ENCODE measurements at places on chromosomes 7 and 10.

DNA sequence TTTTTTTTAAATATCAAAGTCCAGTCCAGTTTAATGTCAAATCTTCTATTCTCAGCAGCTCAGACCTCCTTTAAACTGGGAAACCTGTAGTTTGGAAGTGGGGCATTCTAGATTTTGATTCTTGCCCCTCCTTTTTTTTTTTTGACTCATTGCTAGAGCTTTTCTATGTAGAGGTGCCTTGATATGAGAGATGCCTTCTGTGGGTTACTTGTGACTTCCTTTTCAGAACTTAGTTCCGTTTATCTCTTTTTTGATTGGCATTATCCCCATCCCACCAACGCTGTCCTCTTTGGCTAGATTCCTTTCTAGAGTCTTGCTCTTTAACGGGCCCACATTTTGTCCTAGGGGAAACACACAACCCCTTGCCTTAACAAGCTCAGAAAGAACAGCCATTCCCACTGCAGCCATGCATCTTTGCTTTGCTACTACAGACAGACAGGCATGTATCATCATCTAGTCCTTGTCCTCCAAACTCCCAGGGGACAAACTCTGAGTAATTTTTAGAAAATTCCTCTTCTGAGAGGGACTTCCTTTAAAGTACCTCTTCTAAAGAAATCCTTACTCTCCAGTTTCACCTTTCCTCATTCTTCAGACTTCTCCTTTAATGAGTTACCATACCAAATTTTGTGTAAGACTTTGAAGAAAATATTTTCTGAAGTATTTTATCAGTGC lies 153.6 kb downstream of the PHF14 start:
- DNase-seq, result no peak

- peak; percentile 77 for DNase-seq
These were observed 59.0 kb upstream of the CHST15 start for GRCh38 chr10:124152139-124153022.

DNA sequence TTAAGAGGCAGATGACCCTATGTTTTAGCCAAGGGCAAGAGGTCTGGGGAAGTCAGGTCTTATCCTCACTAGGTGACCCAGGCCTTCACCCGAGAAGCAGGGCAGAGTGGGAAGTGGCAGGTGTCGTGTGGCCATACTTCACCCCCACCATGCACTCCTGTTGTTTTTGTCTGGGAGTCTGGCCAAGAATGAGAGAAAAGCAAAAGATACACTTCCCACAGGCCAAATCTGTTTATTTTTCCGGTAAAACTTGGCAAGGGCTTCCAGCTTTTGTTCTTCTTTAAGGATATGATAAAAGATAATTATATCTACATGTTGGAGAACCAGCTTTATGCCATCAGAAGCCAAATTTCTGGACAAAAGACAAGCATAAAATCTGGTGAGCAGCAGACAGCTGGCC lies 137.4 kb upstream of the CDC14C start:
- DNase-seq, result no peak

DNA sequence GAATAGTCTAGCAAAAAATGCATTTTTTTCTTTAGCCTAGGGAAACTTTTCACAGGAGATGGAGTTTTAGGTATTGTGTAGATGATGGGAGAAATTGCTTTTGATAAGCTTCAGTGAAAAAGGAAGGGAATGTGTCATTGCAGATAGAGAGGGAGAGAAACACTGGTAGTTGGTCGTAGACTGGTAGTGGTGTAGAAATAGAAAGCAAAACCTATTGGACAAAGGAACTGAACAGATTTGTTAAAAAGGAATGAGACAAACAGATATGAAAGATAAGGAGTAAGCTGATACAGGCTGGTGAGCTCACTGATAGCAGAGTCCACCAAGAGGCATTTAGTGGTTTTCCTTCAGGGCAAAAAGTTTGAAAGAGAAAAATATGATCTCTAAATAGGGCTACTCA lies 94.3 kb downstream of the ZEB1 start:
- no peak for DNase-seq

- DNase-seq, result peak; percentile 58
These were observed 340.2 kb upstream of the CELF2 start for GRCh38 chr10:10677479-10677878.

- DNase-seq, result peak; percentile 6
These were observed 113.6 kb downstream of the ADCY1 start for GRCh38 chr7:45687721-45688120.

- no peak for DNase-seq
These were observed 54.4 kb downstream of the ZNF277 start for GRCh38 chr7:112260911-112261310.

DNA sequence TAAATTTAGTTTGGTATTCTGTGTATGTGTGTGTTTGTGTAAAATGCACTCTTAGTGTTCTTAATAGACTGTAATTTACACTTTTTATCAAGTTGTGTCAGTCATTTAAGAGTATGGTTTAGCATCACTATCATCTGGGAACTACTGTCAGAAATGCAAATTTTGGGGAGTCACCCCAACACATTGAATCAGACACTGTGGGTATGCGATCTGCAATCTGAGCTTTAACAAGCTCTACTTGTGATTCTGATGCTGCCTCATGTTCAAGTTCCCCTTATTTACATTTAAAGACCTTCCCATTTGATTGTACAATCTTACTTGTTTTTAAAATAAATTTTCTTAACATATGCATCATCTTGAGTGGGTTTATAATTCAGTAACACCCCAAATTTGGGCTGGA lies 218.1 kb upstream of the FOXP2 start:
- DNase-seq, result no peak

DNA sequence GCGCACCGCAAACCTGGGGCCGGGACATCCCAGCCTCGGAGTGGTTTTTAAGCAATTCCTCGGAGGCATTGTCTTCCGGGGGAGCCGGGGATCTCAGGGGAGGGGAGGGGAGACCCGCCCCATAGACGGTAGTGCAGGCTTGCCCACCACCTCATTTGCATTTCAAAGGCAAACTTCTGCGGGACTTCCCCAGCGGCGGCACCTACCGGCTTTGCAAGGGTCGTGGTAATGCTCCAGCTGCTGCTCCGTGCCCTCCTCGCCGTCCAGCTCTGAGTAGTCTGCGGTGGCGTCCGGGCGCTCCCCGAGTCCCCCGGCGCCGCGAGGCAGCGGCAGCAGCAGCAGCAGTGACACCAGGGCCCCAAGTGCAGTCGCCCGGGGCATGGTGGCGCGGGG lies 425 bp downstream of the TLL2 start:
- DNase-seq, result peak; percentile 31

DNA sequence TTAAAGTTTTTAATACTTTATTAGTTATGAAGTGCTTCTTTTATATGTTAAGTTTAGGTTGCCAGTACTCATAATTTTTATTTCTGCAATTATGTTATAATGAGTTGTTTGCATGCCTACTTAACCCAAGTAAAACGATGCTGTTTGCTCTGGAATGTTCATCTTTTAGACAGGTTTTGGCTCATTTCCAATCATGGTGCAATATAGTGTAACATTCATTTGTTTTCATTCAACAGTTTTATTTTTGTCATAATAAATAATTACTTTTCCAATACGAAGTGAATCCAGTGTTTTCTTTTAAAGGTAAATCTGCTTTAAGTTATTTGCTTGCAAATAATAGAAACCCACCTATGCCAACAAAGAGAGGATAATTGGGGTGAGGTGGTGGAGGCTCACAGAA lies 22.1 kb downstream of the ARL5B start:
- no peak for DNase-seq

DNA sequence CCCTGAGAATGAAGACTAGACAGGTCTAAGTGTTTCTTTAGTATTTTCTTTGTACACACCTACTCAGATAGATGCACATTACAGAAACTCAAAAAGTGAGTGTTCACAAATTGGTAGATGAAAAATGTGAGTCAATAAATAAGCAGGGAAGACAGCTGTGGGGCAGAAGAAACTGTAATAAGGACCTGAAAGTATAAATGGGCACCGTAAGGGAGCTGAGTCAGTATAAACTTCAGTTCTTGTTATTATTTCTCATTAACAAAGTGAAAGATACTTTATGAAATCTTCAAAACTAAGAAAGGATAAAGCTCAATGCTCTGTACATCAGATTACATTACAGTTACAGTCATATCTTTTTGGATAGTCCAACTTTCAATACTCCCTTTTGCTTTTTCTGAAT lies 2.5 kb downstream of the MTPN start:
- no peak for DNase-seq

DNA sequence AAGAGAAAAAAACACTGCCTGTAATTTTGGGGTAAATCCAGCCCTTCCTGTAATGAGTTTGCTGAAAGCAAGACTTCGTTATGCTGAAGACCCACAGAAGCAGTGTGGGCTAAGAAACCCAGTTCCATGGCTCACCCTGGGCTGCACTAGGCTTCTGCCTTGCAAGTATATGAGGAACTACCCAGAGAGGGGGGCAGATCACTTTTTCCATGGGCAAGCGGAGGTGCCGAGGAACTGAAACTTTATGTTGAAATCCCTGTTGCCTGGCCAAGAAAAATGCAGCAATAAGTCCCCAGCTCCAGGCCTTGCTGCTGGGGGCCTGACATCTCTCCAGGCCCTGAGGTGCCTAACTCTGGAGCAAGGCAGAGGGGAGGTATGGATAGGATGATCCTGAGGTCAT lies 8.5 kb downstream of the RASSF4 start:
- DNase-seq, result peak; percentile 74

- DNase-seq, result peak; percentile 89
These were observed 240.2 kb upstream of the INHBA start for GRCh38 chr7:41943094-41943577.

- no peak for DNase-seq
These were observed 114.0 kb downstream of the DNAH11 start for GRCh38 chr7:21656796-21657195.

- no peak for DNase-seq
These were observed 64.0 kb downstream of the CACNB2 start for GRCh38 chr10:18204039-18204835.

GRCh38 chr10:5376450-5376849 lies 11.7 kb downstream of the UCN3 start:
- no peak for DNase-seq

DNA sequence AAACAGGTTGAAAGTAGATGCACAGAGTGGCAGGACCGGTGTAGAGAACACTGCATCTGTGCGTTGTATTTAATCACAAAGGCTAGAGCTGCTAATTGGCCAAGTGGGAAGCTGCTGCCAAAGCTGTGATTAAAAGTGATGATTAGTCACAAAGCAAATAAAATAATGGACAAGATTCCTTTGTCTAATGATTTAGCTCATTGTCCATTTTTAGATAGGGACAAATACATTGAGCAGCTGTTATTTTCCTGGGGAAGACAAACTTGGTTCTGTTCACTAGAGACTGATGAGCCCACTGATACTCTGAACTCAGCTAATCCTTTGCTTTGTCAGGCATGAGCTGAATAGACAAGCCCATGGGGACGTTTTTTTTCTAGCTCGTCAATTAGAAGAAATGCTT lies 19.7 kb downstream of the UBE3C start:
- DNase-seq, result no peak

DNA sequence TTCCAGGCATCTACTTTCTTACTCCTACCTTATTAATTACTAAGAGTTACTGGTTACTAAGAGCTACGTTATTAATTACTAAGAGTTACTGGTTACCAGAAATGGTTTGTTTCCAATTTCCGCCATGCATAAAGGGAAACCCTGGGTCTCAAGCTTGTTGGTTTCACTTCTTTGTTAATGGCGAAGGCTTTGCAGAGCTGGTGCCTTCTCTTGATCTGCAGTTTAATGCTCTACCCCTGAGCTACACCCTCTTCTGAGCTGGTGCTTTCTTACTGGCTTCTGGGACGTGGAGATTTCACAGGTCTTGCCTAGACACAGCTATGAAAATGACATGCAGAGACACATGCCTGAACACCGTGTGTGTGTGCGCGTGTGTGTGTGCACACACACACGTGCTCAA lies 560 bp downstream of the CPA4 start:
- DNase-seq, result no peak

DNA sequence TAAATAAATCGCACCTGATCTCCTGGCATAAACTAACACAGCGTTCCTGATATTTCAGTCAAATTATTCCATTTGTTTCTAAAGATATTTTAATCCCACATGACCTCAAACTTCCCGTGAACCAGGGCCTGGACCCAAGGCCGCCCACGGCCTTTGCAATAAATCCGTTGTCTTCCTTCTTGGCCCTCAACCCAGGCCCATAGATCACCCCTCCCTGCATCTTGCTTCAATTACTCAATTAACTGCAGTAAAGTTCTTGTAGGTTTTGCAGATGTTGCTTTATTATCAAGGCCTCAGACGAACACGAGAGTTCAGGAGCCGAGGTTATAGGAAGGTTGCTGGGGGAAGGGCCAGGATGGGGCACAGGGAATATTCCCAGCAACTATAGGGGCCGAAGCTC lies 249.4 kb downstream of the RAB11FIP2 start:
- DNase-seq, result no peak

GRCh38 chr7:128877756-128878120 lies 15.1 kb downstream of the ATP6V1F start:
- DNase-seq, result no peak

GRCh38 chr7:915291-916218 lies 38.9 kb downstream of the ADAP1 start:
- no peak for DNase-seq

GRCh38 chr7:28329661-28330363 lies 82.5 kb upstream of the CREB5 start:
- DNase-seq, result no peak

- DNase-seq, result no peak
These were observed 77.9 kb upstream of the PLXNA4 start for GRCh38 chr7:132654150-132654549.

GRCh38 chr10:118107541-118107940 lies 60.8 kb upstream of the RAB11FIP2 start:
- DNase-seq, result no peak

DNA sequence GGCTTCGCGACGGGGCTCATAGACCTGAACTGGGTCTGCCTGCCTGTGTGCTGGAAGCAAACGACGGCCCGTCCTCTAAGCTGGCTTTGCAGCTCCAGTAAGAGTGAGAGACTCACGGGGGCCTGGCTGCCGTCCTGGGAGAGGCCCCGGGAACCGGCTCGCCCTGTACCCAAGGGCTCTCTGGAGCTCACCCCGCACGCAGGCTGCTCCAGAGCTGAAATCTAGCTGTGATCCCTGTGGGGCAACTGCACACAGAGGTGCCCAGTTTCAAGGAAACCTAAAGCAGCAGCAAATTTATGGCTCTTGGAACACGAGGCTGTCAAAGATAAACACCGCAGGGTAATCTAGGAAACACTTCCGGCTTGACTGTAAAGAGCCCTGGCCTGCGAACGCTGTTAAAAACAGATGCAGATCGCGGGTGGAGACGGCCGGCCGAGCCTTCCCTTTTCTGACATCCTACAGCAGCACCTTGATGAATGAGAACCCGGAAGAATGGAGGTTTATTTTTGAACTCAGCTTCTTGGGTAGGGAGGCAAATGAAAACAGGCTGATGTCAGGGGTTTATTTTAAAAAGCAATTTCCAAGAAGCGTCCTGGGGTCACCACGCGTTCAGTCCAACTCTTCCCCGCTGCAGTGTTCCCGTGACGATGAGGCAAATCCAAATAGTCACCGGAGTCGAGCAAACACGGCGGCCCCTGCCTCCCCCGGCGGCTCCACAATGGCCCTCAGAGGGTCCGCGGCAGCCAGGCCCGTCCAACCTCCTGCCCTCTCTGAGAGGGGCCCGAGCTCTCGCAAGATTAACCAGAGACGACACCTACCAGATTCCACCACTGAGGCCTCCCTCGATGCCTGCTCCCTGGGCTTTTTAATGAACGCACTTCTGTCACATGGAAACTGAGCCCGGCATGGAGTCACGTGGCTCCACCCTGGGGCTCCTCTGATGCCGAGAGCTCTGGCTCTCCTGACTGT lies 29.6 kb downstream of the AMZ1 start:
- peak; percentile 68 for DNase-seq

GRCh38 chr10:28930514-28931495 lies 253.5 kb downstream of the BAMBI start:
- DNase-seq, result no peak

GRCh38 chr7:13282377-13282980 lies 595.0 kb downstream of the ARL4A start:
- no peak for DNase-seq
